ENCODE measurements at places on chromosomes 1 and 21. TPM values are rescaled to one million over a fixed set of nuclear protein-coding genes. Genes with fewer than 3 reads are reported as not detected.
A peak's percentile ranks its signal among the peaks of the same experiment; 100 is the strongest.

Gene SLAMF8
- total RNA-seq = 3.2 TPM

Gene KCNK1
- total RNA-seq = 1.4 TPM

Gene CAMK2N1
- 2.8 TPM for total RNA-seq

Gene FMO2
- not detected for total RNA-seq

Gene NHLH1
- total RNA-seq = 0.38 TPM

Gene IBA57
- 13.6 TPM for total RNA-seq

DNA sequence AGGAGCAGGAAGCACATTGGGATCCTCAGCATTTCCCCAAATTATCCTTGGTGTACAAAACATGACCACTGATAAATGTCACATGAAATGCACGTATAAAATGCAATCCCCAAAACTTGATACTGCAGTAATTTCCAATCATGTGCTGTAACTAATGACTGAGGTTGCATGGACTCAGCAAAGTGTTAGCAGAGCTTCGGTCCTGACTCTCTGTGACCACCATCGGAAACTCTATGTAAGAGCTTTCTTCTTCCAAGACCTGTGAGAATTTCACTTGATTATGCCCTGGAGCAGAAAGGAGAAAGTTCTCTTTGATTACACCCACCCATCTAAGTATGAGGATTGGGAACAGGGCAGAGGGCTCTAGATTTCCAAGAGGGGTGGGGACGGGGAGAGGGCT is 908 bp downstream of the CD53 start:
- H3K4me3 ChIP-seq = peak overlapping the region; percentile 94
- peak overlapping the region; percentile 95 for H3K27ac ChIP-seq
- H3K4me1 ChIP-seq = peaks cover 52% of the 10 kb centered on the region
- no peaks in the 10 kb centered on the region for H3K27me3 ChIP-seq
- peaks cover 4% of the 10 kb centered on the region for H3K36me3 ChIP-seq

- no peaks in the 10 kb centered on the region for H3K36me3 ChIP-seq
- no peaks in the 10 kb centered on the region for H3K4me1 ChIP-seq
- no peak for DNase-seq
- no peak overlapping the region for H3K4me3 ChIP-seq
- no peak overlapping the region for H3K27ac ChIP-seq
Observed at GRCh38 chr1:93603106-93603505, 78.5 kb downstream of the BCAR3 start.

DNA sequence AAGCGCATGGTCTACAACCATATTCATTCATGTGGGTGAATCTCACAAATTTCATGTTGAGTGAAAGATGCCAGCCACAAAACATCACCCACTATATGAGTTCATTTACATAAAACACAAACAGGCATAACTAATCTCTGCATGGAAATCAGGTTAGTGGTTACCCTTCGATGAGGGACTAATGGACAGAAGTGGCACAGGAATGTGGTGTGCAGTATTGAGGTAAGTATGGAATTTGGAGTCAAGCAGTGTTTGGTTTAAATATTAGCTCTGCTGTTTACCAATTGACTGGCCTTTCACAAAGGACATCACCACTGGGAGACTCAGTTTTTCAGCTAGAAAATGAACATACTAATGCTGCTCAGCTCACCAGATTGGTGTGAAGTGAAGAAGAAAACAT is 24.2 kb downstream of the CCDC185 start:
- no peak overlapping the region for H3K27ac ChIP-seq
- no peaks in the 10 kb centered on the region for H3K4me1 ChIP-seq
- H3K36me3 ChIP-seq = no peaks in the 10 kb centered on the region
- no peak overlapping the region for H3K4me3 ChIP-seq

GRCh38 chr1:111195002-111195684 is 5.3 kb downstream of the DENND2D start:
- peaks cover 91% of the 10 kb centered on the region for H3K36me3 ChIP-seq
- H3K27me3 ChIP-seq = no peaks in the 10 kb centered on the region

GRCh38 chr1:222123111-222123510 is 381.2 kb upstream of the DUSP10 start:
- no peak for DNase-seq
- no peaks in the 10 kb centered on the region for H3K27me3 ChIP-seq
- H3K4me1 ChIP-seq = no peaks in the 10 kb centered on the region
- no peak overlapping the region for H3K27ac ChIP-seq
- no peaks in the 10 kb centered on the region for H3K36me3 ChIP-seq

DNA sequence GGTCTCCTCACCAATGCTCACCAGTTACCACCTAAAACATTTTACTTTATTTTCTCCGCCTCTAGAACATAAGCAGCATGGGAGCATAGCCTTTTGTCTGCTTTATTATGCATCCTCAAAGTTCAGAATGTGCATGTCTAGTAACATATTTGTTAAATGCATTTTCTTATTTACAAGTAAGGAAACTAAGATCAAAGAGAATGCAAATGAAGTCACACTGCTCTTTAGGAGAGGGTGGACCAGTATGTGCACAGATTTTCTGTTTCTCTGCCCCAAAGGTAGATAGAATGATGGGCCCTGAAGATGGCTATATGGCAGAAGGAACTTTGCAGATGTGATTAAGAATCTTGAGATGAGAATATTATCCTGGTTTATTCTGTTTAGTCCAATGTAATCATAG is 9.7 kb upstream of the WARS2 start:
- no peak for DNase-seq
- H3K4me3 ChIP-seq = no peak overlapping the region
- no peak overlapping the region for H3K27ac ChIP-seq
- H3K4me1 ChIP-seq = no peaks in the 10 kb centered on the region
- no peaks in the 10 kb centered on the region for H3K36me3 ChIP-seq

DNA sequence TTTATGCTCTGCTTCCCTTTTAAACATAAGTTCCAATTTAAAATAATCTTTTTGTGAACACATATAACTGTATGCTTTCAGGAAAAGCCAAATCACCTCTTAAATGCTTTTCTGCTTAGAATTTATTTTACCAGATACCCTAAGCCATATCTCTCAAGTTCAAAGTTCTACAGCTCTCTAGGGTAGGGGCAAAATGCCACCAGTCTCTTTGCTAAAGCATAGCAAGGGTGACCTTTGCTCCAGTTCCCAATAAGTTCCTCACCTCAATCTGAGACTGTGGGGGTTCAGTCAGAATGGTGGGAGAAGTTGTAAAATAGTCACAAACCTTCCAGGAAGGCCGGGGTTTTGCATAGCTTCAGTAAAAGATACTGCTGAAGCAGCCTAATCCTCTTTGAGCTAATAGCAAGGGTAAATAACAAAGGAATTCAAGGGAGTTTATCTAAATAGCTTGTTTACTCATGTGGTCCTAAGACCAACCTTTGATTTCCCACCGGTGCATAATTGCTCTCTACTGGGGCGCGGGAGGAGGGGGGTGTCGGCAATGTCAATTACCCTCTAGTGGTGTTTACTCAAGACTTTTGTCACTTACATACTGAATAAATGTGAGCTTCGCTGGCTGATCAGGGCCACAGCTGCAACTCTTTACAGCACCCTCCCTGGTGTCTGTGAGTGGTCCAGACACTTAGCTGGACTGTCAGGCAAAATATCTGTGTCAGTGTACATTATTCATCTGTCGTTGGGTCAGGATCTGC is 1376.2 kb downstream of the NCAM2 start:
- DNase-seq = no peak
- no peaks in the 10 kb centered on the region for H3K36me3 ChIP-seq
- H3K4me1 ChIP-seq = no peaks in the 10 kb centered on the region
- no peak overlapping the region for H3K4me3 ChIP-seq
- H3K27me3 ChIP-seq = no peaks in the 10 kb centered on the region

- H3K4me1 ChIP-seq = no peaks in the 10 kb centered on the region
- H3K27me3 ChIP-seq = no peaks in the 10 kb centered on the region
- H3K36me3 ChIP-seq = no peaks in the 10 kb centered on the region
Observed at GRCh38 chr1:3501856-3502640, 47.6 kb downstream of the ARHGEF16 start.

DNA sequence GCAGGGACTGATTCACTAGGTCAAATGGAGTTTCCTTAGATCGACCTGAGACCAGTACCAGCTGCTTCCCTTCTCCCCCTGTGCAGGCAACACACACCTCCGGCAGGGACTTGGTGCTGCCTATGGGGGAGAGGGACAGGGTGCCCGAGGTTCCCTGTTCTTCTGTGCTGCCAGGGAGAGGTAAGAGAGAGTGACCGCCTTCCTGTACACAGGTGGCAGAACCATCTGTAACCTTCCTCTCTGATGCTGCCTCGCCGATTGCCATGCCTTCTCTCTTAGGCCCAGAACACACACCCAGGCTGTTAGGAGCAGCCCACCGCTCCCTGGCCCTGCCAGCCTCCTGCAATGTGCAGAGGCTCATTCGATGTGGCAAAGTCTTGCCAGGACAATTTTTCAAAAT is 9.3 kb downstream of the MYOC start:
- no peak overlapping the region for H3K27ac ChIP-seq
- no peaks in the 10 kb centered on the region for H3K27me3 ChIP-seq
- no peaks in the 10 kb centered on the region for H3K4me1 ChIP-seq
- DNase-seq = no peak
- H3K4me3 ChIP-seq = no peak overlapping the region
- no peaks in the 10 kb centered on the region for H3K36me3 ChIP-seq
